ENCODE measurements at places on chromosomes 12 and 14. TPM values are rescaled to one million over a fixed set of nuclear protein-coding genes. Genes with fewer than 3 reads are reported as not detected.

GRCh38 chr12:43063650-43064049 is 474.1 kb upstream of the PRICKLE1 start:
- DNase-seq = no peak

GRCh38 chr14:100059438-100059781 is 5.8 kb upstream of the EVL start:
- DNase-seq = no peak

DNA sequence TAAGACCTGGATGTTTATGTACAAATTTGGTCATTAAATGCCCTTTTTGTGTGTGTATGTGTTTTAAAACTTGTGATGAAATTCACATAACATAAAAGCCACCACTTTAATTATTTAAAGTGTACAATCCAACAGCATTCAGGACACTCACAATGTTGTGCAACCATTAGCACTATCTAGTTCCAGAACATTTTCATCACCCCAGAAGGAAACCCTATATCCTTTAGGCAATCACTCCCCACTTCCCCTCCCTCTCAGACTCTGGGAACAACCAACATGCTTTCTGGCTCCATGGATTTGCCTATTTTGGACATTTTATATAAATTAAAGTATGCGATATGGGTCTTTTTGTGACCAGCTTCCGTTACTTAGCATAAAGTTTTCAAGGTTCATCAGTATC is 124.6 kb downstream of the TTC7B start:
- no peak for DNase-seq

DNA sequence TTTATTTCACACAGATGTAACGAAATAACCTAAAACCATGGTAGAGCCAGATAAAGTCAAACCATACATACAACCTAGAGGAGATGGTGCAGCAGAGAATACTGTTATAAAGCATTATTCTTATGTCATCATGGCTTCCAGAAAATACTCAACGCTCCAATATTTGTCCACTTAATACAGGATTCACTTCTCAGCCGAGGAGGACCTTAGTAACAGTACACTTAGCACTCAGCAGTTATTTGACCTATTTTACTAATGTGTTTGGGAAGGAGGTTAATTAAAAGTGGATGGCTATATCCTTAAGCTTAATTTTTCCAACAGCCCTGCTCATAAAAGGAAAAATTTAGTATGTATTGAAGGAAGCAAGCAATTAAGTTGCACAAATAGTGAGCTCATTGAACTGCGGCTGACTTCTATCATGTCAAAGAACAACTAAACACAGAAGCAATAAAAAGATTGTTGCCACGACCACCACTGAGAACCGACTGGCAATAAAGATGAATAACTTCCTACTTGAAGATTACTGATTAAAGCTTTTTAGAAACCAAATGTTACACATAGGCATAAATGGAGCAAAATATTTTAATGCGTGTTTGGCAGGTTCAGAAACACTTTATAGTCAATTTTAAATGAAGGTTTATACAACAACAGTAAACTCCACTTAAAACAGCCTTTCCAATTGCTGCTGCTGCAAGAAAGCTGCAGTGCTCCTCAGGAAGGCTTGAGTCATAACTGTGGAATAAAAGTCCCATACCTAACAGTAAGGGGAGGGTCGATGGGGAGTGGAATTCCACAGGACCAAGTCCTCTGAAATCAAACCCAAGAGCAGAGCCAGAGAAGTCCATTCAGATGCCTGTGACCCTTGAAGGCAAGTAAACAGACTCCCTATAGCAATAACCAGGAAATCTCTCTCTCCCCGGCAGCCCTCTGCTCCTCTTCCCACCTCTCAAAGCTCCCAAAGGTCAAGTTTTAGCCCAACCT is 218.9 kb upstream of the CDKN3 start:
- DNase-seq = no peak

DNA sequence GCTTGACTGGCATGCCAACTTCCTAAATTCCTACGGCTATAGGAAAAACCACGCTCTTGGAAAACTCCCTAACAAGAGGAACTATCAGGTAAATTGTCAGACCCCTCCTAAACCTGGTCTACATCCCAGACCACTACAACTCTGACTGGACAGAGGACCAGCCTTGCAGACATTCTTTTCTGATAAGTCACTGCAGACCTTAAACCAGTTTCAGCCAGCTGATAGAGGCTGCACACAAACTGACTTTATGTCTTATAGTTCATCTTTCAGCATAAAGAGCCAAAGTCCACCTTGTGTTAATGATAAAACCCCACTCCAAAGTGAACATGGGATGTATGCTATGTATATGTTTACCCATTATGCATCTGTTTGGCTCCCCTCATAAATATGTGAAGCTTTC is 166.6 kb downstream of the KTN1 start:
- no peak for DNase-seq

DNA sequence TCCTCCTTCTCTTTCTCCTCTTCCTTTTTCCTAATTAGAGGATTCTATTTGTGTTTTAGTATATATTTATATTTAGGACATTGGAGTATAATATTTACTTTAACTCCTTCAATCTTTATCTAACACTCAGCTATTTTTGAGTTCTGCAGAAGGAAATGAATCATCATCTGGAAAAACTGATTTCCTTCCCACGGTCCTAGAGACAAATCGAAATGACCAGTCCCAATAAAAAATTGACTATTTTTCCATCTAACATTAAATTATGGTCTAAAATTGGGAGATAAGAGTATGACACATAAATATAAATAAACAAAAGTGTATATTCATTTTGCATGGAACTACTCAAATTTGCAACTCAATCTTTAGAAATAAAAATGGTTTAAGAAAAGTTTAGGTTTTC is 167.4 kb downstream of the TMTC3 start:
- no peak for DNase-seq

- no peak for DNase-seq
These were observed 116.2 kb upstream of the TMEM260 start for GRCh38 chr14:56463271-56463890.

- no peak for DNase-seq
These were observed 2.9 kb downstream of the CLECL1 start for GRCh38 chr12:9730011-9730410.

The ZNF385A gene
- polyA plus RNA-seq = 4.9 TPM

DNA sequence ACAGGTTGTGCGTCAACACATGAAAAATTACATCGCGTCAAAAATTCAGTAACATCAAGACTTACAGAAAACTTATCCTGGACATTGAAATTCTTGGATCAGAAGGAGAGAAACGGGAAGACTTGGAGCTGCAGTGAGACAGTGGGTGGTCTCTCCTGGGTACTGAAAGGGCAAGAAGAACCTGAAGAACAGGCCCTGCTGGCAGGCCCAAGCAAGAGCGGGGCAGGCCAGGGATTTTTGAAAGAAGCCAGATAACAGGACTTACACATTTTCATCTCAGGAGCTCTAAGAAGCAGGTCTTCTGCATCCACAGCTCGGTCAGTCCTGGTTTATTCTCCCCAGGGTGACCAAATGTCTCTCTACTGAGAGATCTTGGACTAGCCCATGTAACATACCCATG is 466.5 kb upstream of the SOX5 start:
- DNase-seq = no peak

GRCh38 chr12:25156061-25156460 is 38.9 kb downstream of the DNAI7 start:
- DNase-seq = no peak

All from psoas muscle (tissue), 8 donors.